ENCODE measurements at places on chromosomes 6 and 20.

GRCh38 chr20:1800180-1800579, 95.0 kb upstream of the SIRPA start:
- DNase-seq, result no peak

GRCh38 chr20:33393609-33394008, 7.7 kb downstream of the CDK5RAP1 start:
- no peak for DNase-seq

DNA sequence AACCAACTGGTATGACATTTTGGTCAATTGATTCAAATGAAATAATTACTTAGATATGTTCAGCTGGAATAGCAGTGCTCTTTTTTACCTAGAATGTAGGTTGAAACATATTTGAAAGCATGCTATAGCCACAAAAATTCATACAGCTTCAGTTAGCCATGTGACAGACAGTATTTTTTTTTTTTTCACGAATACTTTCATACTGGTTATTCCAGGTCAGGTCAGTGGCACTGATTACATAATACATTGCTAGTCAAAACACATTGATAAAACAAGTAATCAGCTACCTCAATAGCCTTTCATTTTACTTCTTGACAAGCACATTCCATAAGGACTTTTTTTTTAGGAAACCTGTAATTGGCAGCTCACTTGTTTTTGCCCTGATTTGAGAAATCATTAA, 222.6 kb downstream of the EYA4 start:
- DNase-seq, result no peak

DNA sequence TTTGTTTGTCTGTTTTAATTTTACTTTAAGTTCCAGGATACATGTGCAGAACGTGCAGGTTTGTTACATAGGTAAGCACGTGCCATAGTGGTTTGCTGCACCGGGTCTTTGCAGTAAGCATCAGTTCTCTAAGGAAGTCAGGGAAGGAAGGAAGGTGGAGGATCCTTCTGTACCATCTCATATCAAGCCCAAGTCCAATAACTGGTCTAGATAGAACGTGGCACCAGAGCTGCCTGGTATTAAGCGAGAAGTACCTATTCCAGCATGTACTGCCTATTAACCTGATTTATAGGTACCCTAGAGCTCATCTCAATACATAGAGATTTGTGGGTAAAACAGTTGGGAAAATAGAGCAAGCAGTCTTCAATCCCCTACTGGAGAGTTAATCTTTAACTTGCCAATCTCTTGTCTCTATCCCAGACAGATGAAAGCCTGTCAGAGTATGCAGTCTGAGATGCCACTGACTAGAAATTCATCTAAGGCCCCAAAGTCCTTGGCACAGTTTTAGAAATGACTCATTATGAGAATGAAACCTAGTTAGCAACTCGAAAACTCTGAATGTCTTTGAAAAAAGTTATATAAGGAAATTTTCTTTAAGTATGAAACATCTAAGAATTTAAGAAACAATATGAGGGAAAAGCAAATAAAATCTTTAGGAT, 144.9 kb downstream of the TFAP2A start:
- peak; percentile 65 for DNase-seq

GRCh38 chr20:34979366-34980153, 23.9 kb downstream of the MYH7B start:
- DNase-seq, result no peak

DNA sequence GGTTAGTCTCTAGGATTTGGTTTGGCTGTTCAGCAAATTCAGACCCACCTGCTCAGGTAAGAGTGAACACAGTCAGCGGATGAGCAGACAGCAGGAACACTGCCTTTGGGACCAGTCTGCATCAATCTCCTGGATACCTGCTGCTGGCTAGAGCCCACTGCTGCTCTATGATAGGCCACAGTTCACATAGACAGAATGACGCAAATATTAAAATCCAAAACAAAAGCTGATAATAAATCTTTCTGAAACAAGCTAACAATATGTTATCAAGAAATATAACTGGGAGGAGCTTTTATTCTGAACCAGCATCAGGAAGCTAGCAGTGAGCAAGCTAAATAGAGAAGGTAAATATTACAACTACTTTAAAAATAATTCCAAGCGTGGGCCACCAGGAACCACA, at the start of gene TAAR1:
TAAR1 (minus strand) TSS at position 101 of the 400 bp plus-strand sequence. CDS start 13,179 bp downstream, outside the sequence.
- DNase-seq, result no peak

DNA sequence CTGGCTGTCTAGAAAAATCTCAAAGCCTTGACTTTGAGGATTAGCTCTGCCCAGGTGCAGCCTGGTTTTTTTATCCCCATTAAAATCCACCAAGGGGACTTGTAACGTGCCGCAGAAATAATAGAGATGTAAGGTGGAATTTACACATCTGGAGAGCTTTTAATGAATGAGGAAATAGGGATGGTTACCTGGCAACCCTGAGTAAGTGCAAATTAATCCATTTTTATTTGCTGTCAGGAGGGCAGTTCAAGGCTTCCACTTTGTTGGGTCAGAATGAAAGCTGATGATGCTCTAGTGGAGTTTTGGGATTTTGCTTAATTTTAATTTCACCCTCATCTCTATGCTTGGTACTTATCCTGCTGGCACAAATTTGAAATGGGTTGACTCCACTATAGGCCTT, 163.4 kb upstream of the CEP162 start:
- no peak for DNase-seq

DNA sequence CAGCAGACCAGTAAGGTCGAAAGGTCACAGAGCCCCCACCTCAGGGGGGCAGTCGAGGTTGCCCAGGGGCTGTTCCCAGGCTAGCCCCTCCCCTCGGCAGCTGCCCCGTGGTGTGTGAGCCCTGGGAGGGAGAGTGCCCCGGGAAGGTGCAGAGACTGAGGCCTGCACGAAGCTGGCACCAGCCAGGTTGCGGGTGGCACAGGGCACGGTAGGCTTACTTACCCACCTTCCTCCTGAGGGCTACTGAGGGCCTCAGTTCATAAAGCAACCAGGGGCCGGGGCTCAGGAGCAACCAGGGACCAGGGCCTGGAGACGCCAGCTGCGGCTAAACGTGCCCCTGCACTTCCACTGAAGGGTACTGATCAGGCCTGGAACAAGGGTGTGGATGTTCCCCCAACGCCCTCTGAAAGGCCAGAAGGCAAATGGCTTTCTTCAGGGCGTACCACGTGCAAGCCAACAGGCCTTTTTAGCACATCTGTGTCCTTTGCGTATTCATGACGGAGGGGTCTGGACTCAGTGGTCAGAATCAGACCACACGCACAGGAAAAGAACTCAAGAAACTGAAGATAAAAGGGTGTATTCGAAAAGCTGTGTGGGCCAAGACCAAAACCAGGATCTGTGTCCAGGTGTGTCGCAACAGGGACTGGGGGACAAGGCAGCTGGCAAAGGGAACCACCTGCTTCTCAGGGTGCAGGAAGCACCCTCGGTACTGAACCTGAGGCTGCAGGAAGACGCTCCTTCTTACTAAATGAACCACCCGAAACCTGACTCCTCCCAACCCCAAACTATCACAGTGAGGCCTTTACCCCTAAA, 24.5 kb upstream of the TCFL5 start:
- DNase-seq, result no peak

DNA sequence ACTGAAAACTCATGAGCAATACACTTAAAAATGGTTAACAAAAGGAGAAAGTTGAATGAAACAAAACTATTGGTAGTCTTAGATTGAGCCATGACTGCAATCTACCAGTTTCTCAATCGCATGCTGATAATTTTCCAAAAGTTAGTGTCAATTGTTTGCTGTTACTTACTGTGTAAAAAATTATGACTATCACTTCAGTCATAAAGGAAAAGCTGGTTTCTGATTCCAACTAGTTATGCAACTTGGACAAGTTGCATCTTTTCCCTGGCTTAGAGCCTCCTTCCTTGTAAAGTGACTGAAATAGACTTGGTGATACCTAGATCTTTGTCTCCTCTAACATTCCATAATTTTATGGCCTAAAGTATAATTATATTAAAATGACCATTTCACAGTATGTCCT, 88.3 kb upstream of the PAK5 start:
- no peak for DNase-seq

DNA sequence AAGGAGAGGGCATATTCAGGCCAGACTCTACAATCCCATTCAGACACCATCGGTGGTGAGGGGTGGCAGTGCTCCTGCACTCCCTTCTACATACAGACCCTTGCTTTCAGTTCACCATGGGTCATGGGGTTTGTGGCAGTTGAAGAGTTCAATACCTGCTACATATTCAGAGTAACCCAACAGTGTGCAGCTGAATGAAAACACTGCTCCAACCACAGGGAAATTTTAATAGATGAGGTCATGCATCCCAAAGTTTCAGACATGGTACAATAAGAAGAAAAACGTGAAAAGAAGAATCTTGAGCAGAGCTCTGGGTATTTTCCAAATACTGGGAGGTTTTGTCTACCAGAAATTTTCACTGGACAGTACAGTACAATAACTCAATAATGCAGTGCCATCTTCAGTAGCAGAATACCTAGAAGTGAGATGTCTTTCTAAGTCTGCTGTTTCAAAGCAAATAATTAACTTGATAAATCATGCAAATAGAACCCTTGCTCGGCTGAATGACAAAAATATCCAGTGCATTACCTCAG, 162.1 kb downstream of the PTPRK start:
- peak; percentile 12 for DNase-seq

DNA sequence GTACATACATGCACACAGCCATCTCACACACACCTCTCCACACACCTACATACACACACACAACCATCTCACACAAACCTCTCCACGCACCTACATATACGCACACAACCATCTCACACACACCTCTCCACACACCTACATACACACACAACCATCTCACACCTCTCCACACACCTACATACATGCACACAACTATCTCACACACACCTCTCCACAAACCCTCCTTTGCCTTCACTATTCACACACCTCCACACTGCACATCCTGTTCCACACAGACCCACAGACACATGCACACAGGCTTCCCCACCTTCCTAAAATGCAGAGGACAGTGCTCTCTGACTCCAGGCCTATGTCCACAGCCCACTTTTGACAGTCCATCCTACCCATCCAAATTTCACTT, 16.3 kb upstream of the NINL start:
- no peak for DNase-seq

DNA sequence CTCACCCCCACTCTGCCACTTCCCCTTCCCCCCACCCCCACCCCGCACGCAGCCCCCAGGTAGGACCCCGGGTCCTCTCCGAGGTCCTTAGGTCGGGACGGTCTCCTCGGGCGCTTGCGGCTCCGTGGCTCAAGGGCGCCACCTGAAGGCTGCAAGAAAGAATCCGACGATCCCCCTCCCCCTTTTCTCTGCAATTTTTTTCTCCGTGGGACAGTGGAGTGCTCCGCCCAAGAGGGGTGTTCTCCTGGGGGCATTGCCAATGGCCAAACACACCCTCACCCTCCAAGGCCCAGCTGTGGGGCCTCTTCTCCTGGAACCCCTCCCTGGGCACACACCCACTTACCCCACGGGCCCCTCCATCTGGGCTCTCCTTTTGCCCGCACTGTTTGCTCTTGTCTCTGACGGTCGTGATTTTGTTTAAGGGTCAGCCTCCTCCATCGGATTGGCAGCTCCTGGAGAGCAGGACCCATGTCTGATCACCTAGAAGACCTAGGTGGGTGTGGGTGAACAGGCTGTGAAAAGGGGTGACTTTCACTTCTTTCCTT, 1.1 kb upstream of the TMEM74B start:
- peak; percentile 56 for DNase-seq

GRCh38 chr6:15453186-15453585, 207.3 kb downstream of the JARID2 start:
- no peak for DNase-seq
